Activated T-helper 1 cell treated with anti-CD3 and anti-CD28 coated beads, Interleukin-12 subunit alpha, Interleukin-12 subunit beta, Interleukin-2, Interleukin-4 antibody, amounts not matched to agents 30 ng/mL and 10 ng/mL and 1 ng/mL, durations not matched to agents 14 hours and 24 hours and 36 hours (primary cell): ENCODE measurements at places on chromosomes 13 and 19. TPM values are rescaled to one million over a fixed set of nuclear protein-coding genes. Genes with fewer than 3 reads are reported as not detected.
A peak's percentile ranks its signal among the peaks of the same experiment; 100 is the strongest.

- H3K4me1 ChIP-seq: peaks cover 32% of the 10 kb centered on the region
- H3K27me3 ChIP-seq: no peaks in the 10 kb centered on the region
- H3K27ac ChIP-seq: peak overlapping the region; percentile 74
- H3K4me3 ChIP-seq: peak overlapping the region; percentile 51
- peaks cover 23% of the 10 kb centered on the region for H3K36me3 ChIP-seq
Observed at GRCh38 chr19:43562226-43562697, 13.1 kb downstream of the XRCC1 start.

DNA sequence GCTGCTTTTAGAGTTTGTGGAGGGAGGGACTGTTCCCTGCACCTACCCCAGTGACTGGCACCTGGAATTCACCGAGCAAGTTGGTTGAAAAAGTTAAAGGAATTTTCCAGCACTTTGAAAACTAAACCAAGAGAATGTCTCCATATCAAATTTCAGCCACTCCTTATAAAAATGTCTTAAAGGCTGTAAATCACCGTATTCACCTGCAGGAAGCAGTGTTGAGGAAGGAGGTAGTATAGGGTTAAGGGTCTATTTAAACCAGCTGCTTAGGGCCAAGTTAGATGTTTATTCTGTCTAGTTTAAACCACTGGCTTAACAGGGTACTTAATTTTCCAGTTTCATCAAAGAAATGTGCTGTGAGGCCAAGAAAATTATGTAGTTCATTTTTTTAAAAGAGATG, 3.8 kb upstream of the RAB20 start:
- H3K4me1 ChIP-seq: peaks cover 21% of the 10 kb centered on the region
- H3K27me3 ChIP-seq: peaks cover 31% of the 10 kb centered on the region
- no peak for DNase-seq
- no peak overlapping the region for H3K27ac ChIP-seq

- peaks cover 22% of the 10 kb centered on the region for H3K36me3 ChIP-seq
- peaks cover 5% of the 10 kb centered on the region for H3K4me1 ChIP-seq
- no peak overlapping the region for H3K27ac ChIP-seq
- no peaks in the 10 kb centered on the region for H3K27me3 ChIP-seq
- no peak for DNase-seq
Observed at GRCh38 chr19:41434450-41434849, 5.3 kb downstream of the DMAC2 start.

DNA sequence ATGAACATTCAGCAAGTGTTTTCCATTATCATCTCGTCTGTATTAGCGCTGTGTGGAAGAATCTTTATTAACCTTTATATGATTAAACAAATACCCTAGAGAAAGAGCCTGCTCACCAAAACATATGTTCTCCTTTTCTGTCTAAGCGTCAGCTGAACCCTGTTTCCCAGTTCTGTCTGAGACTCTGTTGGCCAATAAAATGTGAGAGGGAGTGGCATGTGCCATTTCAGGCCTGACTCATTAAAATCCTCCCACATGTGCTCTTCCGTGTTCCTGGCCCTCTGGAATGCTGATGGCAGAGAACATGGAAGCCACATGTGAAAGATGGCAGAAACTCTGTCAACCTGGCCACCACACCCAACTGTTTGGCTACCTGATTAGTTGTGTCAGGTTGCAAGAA, 181.9 kb upstream of the EDNRB start:
- DNase-seq: no peak
- H3K4me1 ChIP-seq: no peaks in the 10 kb centered on the region
- H3K36me3 ChIP-seq: no peaks in the 10 kb centered on the region
- no peak overlapping the region for H3K27ac ChIP-seq
- H3K4me3 ChIP-seq: no peak overlapping the region
- no peaks in the 10 kb centered on the region for H3K27me3 ChIP-seq

GRCh38 chr13:73677048-73677601, 457.1 kb downstream of the KLF12 start:
- H3K36me3 ChIP-seq: no peaks in the 10 kb centered on the region
- no peak overlapping the region for H3K27ac ChIP-seq
- H3K4me1 ChIP-seq: no peaks in the 10 kb centered on the region
- no peak overlapping the region for H3K4me3 ChIP-seq
- H3K27me3 ChIP-seq: no peaks in the 10 kb centered on the region
- no peak for DNase-seq

Gene MZF1
- total RNA-seq: 19.6 and 21.6 TPM in 2 replicates

Gene LILRB3
- 0.67 and 0.78 TPM in 2 replicates for total RNA-seq

Gene OR7A17
- not detected in 2 replicates for total RNA-seq
